Upper lobe of left lung (tissue), 6 donors: ENCODE measurements at places on chromosomes 2 and 18. TPM values are rescaled to one million over a fixed set of nuclear protein-coding genes. Genes with fewer than 3 reads are reported as not detected.

Gene OLA1
- total RNA-seq: 16.5 TPM

Gene TCF7L1
- 7.3 TPM for total RNA-seq

DNA sequence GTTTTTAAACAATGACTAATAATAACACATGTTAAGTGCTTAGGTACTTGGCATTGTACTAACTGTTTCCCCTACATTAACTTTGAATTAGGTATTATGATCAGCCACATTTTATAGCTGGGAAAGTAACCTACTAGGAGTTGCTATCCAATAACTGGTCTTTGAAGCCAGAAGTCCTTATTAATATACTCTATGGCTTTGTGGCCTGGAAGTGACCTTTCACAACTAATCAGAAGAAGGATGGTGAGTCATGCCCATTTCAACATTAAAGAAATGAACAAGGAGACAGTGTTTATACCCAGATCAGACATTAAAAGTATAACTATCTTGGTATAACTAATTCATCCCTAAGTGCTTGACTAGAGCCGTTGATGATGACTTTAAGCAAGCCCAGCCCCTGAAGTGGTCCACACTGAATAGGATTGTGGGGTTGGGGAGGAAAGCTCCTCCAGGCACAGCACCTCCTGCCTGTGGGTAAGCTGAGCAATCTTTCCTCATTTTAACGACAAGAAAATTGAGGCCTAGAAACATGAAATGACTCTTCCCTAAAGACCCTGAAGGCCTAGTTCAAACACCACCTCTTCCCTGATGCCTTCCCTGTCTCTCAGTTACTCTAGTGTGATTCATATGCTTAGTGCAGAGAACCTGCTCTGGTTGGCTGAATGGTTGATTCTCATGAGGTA lies 71.6 kb upstream of the RFX8 start:
- DNase-seq: no peak
- no peaks in the 10 kb centered on the region for H3K36me3 ChIP-seq
- H3K27me3 ChIP-seq: no peaks in the 10 kb centered on the region
- no peak overlapping the region for H3K4me3 ChIP-seq
- H3K27ac ChIP-seq: no peak overlapping the region

- DNase-seq: peak; percentile 18
- no peak overlapping the region for H3K4me3 ChIP-seq
- no peaks in the 10 kb centered on the region for H3K27me3 ChIP-seq
- H3K27ac ChIP-seq: no peak overlapping the region
- H3K4me1 ChIP-seq: no peaks in the 10 kb centered on the region
Measured at GRCh38 chr18:78789850-78790249, 189.8 kb upstream of the SALL3 start.

Gene DTNA
- total RNA-seq: 13.8 TPM

- no peak for DNase-seq
- no peaks in the 10 kb centered on the region for H3K36me3 ChIP-seq
- H3K4me1 ChIP-seq: no peaks in the 10 kb centered on the region
- H3K27me3 ChIP-seq: no peaks in the 10 kb centered on the region
- H3K4me3 ChIP-seq: no peak overlapping the region
Measured at GRCh38 chr2:147888680-147889079, 43.9 kb downstream of the ACVR2A start.

DNA sequence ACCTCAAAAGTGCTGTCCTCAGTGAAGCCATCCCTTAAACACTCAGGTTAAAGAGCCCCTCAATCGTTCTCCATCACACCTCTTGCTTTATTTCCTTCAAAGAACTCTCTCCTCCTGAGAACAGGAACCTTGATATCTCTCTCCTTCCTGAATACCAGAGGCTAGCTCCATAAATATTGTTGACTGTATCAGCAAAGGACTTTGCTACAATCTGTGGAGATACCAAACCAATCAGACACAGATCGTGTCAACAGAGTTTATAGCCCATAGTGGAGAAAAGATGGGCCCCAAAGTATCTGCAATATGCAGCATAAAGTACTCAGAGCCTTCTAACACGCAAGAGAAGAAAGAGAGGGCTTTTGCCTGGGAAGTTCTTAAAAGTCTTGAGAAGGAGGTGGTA lies 36.4 kb downstream of the PLEKHM3 start:
- H3K4me3 ChIP-seq: no peak overlapping the region
- no peak for DNase-seq
- H3K27ac ChIP-seq: no peak overlapping the region
- H3K36me3 ChIP-seq: no peaks in the 10 kb centered on the region
- no peaks in the 10 kb centered on the region for H3K27me3 ChIP-seq

DNA sequence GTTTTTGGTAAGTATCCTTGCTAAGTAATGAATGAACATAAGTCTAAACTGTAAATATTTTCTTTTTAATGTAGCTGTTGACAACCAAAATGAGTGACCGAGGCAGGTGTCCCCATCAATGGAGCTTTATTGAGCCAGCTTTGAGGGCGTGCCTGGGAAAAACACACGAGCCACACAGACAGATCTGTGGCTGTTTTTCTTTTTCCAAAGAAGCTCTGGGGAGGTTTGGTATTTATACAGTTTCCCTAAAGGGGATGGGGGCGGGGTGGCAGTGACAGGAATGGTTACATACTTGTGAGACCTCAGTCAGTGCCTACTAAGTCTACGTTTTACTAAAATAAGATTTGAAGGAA lies 11.2 kb downstream of the DBI start:
- no peaks in the 10 kb centered on the region for H3K27me3 ChIP-seq
- no peaks in the 10 kb centered on the region for H3K4me1 ChIP-seq
- no peak overlapping the region for H3K4me3 ChIP-seq
- H3K36me3 ChIP-seq: peaks cover 14% of the 10 kb centered on the region
- no peak overlapping the region for H3K27ac ChIP-seq

Gene LHCGR
- not detected for total RNA-seq

DNA sequence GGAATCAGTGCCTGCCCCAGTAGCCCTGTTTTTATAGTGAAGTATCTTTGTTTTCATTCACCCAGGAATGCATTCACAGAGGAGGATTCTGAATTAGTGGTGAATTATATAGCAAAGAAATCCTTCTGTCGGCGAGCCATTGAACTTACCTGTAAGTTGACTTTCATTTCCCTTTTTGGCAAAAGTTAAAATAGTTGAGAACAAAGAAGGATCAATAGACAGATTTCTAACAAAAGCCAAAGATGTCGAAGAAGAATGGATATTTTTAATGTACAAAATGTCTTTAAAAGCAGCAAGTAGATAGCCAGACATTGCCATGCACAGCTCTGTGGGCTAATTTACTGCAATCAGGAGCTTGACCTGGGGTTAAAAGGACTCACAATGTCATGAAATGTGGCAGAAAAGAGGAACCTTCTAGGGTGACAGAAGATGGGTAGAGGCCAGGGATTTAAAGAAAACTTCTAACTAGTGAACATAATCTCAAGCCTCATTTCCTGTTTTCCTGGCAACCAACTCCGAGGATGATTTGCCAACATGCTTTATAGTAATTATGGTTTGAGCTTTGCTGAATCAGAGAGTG lies 53.8 kb upstream of the TMEM87B start:
- H3K4me3 ChIP-seq: no peak overlapping the region
- DNase-seq: no peak
- H3K4me1 ChIP-seq: no peaks in the 10 kb centered on the region
- H3K27ac ChIP-seq: no peak overlapping the region

Gene CIB4
- total RNA-seq: not detected

GRCh38 chr2:70904371-70905216 lies 31.1 kb upstream of the ATP6V1B1 start:
- H3K4me1 ChIP-seq: peaks cover 36% of the 10 kb centered on the region
- no peak overlapping the region for H3K27ac ChIP-seq
- H3K27me3 ChIP-seq: peaks cover 54% of the 10 kb centered on the region
- no peak overlapping the region for H3K4me3 ChIP-seq

DNA sequence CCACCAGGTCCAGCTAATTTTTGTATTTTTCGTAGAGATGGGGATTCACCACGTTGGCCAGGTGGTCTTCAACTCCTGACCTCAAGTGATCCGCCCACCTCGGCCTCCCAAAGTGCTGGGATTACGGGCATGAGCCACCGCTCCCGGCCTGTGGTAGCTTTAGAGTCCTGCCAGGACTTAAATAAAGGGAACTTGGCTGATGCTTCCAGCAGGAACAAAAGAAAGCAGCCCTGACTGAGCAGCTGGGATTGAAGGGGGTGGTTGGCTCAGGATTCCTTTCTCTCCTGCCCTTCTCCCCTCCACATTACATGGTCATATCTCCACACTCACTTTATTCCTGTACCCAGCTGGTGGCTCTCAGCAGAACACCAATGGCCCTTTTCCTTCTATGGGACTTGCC lies 20.0 kb downstream of the EFHD1 start:
- H3K27me3 ChIP-seq: no peaks in the 10 kb centered on the region
- no peaks in the 10 kb centered on the region for H3K36me3 ChIP-seq
- no peaks in the 10 kb centered on the region for H3K4me1 ChIP-seq

- H3K4me1 ChIP-seq: peaks cover 27% of the 10 kb centered on the region
- H3K27ac ChIP-seq: peak overlapping the region; percentile 69
- no peak for DNase-seq
- H3K27me3 ChIP-seq: no peaks in the 10 kb centered on the region
Measured at GRCh38 chr18:8607776-8608742, 1.2 kb upstream of the RAB12 start.
